ENCODE measurements at places on chromosomes 12 and 14.

- DNase-seq = no peak
Measured at GRCh38 chr12:38690646-38691045, 214.7 kb downstream of the CPNE8 start.

DNA sequence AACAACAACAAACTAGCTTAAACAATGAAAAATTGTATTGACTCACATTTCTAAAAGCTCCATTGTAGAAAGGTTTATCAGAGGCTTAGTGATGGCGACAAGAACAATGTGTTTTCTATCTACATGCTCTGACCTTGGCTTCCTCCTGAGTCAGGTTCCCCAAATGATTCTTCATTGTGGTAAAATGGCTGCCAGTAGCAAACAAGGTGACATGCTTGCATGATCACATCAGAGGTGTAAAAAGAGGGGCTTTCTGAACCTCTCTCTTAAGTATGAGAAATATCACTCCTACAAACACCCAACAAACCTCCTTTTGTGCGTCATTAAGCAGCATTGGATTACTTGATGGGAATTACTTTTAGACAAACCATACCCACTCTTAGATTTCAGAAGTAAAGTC, 252.4 kb upstream of the SYT1 start:
- no peak for DNase-seq

GRCh38 chr14:89432226-89432625, 15.2 kb upstream of the FOXN3 start:
- DNase-seq = no peak

- peak; percentile 72 for DNase-seq
Measured at GRCh38 chr12:89862511-89863445, 154.1 kb upstream of the ATP2B1 start.

- no peak for DNase-seq
Measured at GRCh38 chr12:51714666-51715065, 123.6 kb downstream of the SCN8A start.

GRCh38 chr12:89454080-89454848, 70.3 kb downstream of the GALNT4 start:
- no peak for DNase-seq

- DNase-seq = no peak
Measured at GRCh38 chr12:108327621-108328344, 11.3 kb downstream of the CMKLR1 start.

DNA sequence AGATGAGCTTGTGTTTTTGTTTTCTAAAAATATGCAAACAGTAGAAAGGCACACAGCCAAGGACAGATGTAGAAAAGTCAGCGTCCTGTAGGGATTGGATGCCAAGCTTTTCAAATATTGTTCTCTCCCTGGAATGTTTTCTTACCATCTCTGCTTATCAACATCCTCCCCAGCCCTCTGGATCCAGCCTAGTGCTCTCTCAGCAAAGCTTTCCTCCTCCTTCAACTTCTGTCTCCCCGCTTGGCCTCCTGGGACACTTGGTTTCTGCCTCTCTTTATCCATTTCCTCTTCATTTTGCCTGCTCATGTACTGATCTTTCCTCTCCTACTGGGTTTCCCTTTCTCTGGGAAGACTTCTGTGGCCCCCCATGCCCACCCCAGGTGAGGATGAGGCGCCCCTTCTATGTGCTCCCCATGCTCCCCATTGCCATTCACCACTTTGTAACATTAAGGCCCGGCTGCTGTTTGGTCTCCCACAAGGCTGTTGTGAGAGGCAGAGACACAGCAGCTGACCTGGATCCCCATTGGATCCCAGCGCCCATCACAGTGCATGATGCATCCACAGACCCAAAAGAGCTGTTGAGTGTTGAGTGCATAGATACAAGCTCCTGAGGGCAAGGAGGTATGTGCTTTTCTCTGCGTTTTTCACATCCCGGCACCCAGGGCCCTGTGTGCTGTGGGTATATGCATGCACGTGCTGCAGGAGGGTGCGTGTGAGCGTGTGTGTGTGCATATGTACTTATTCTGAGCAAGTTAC, 38.2 kb downstream of the EVL start:
- DNase-seq = no peak

DNA sequence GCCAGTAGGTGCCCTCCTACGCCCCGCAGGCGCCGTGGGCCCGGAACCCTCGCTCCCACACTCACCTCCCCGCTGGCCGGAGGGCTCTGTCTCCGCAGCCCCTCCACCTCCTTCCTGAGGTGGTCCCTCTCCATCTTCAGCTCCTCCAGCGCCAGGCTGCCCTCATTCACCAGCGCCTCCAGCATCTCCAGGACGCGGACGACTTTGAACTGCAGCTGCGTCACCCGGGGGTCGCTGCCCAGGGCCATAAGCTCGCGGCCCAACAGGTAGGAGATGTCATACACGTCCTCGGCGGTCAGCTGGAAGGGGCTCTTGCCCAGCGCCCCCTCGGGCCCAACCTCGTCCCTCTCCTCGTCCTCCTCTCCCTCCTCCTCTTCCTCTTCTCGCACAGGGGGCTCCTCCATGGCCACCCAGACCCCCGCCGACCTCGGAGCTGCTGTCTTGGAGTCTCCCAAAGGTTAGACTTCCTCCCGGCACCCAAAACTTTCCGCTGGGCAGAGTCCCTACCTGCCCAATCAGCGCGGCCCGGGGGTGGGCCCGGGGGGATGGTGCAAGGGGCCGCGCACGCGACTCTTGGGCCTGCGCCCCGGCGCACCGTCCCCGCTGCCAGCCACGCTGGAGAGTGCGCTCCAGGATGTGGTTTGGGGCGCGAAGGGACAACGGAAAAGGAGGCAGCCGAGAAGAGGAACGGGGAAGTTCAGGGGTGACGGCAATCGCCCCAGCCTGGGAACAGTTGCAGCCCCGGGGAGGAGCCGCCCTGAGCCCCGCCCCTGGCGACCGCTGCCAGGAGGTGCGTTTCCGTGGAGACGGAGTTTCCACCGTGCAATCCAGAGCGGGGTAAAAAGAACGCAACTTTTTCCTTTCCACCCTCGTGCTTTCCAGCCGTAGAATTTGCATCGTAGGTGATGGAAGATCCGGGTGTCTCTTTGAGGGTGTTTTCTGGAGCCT, at the start of gene RILPL2:
TSS of gene RILPL2 (minus strand) at position 668 of the 948 bp plus-strand sequence. CDS start at position 404, 264 bp downstream.
- DNase-seq = peak; percentile 86

DNA sequence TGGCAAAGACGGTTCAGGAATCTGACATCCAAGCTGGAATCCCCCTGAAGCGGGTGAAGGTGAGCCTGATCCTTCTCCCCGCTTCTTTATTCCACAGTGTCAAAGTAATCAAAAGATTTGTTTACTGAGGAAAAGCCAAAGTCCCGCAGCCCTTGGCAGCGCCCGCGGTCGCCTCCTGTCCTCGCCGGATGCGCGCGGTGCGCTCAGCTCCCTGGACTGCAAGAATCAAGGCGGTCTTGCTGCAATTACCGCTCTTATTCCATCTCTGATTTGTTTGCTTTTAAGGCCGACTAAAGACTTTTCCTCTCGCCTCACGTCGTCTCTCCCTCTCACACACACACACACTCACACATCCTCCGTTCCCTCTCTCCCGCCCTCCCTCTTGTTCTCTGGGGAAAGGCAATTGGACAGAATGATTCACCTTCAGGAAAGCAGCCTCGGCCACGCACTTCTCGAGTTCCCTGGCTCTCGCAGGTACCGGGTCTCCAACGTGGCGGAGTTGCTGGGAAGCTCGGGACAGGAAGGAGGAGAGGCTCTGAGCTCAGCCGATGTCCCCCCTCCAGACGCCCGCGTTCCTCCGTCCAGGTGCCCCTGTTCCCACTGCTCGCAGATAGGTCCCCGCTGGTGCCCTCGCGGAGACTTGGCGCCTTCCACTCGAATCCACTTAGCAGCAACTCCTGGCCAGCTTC, 68.6 kb upstream of the USP15 start:
- no peak for DNase-seq

GRCh38 chr12:162467-163307, 51.3 kb downstream of the SLC6A12 start:
- no peak for DNase-seq

- no peak for DNase-seq
Measured at GRCh38 chr12:45880533-45880932, 109.8 kb downstream of the SCAF11 start.

All from CD4-positive, alpha-beta T cell treated with Interleukin-15 for 4 hours (primary cell).